ENCODE measurements at places on chromosomes 3 and 15. TPM values are rescaled to one million over a fixed set of nuclear protein-coding genes. Genes with fewer than 3 reads are reported as not detected.

- ATAC-seq, result no peak
Observed at GRCh38 chr15:39239562-39239961, 341.3 kb upstream of the THBS1 start.

PLSCR2 gene
- total RNA-seq, result 0.12 TPM

DNA sequence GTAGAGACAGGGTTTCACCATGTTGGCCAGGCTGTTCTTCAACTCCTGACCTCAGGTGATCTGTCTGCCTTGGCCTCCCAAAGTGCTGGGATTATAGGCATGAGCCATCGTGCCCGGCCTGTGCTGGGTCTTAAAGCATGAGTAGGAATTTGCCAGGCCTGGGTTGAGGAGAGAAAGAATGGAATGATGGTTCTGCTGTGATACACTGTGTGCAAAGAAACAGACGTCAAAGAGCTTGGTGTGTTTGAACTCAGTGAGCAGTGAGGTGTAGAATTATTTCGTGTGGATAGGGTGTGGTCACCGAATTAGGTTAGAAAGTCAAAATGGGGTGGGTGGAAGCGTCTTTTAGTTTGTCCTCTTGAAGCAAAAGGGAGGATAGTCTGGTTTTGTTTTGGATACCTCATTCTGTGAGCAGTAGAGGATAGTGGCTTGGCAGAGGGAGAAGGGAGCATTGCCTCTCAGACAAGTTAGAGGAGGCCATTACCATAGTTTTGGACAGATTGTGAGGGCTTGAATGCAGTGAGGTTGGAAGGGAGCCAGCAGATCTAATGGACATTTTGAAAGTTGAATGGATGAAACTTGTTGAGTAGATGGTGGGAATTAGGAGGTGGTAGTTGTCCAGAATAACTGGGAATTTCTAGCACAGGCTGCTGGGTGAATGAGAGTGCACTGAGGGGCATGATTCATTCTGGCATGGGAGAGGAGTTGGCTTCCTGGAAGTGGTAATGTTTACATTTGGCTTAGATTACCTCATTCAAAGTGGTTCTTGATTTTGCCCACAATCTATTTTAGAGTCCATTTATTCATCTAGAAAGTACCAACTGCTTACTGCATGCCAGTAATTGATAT is 27.2 kb downstream of the AKAP13 start:
- peak; percentile 82 for ATAC-seq

GRCh38 chr3:182413061-182413460 is 380.2 kb upstream of the ATP11B start:
- no peak for ATAC-seq

DNA sequence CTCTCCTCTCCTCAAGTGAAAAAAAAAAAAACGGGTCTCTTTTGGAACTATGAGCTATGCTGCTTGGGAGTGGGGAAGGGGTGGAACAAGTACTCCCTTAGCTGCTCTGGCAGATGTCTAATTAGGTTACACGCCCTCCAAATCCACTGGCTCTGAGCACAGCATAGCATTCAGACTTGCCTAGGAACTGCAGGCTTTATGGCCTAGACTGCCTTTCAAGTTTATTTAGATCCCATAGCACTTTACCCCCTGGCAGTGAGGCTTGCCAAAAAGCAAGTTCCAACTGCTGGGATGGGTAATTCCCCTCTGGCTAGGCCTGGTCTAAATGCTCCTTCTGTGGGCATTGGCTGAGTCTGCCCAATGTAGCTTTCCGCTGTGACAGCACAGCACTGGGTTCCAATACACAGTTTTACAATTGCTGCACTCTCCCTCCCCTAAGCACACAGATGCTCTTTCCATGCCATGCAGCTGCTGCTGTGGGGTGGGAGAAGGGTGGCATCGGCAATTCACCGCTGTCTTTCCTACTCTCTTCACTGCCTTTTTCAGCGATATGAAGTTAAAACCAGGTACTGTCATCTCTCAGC is 152.8 kb downstream of the KCNAB1 start:
- no peak for ATAC-seq
